ENCODE measurements at places on chromosomes 1 and 21.
A peak's percentile ranks its signal among the peaks of the same experiment; 100 is the strongest.

- DNase-seq, result no peak
These were observed 5.4 kb downstream of the NUAK2 start for GRCh38 chr1:205316161-205316566.

DNA sequence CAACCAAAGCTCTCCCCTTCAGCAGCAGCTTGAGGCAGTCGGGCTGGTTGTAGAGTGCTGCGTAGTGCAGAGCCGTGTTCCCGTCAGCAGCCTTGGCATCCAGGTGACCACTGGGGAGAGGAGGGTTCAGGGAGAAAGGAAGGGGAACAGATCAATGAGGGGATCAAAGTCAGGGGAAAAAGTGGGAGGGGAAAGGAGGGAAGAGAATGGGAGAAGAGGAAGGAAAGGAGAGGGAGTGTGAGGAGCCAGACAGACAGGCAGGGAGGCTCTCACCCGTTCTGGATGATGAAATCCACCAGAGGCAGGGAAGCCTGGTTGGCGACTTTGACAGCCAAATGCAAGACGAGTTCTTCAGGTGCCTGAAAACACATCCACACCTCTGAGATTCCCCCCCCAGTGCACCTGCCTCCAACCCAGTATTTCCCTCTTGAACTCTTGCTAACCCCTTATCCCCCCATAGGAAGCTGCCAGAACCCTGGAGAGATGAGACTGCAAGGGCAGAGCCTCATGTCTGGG, 9.8 kb upstream of the TCEA3 start:
- no peak for DNase-seq

DNA sequence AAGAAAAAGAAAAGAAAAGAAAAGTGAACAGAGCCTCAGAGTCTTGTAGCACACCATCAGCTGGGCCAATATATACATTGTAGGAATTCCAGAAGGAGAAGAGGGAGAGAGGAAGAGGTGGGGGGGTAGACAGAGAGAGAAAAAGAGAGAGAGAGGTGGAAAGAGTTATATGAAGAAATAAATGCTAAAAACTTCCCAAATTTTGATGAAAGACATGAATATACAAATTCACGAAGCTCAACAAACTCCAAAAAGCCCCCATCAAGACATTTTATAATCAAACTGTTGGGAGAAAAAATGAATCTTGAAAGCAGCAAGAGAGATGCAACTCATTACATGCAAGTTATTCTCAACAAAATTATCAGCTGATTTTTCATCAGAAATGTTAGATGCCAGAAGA, 41.5 kb upstream of the TSHB start:
- no peak for DNase-seq

DNA sequence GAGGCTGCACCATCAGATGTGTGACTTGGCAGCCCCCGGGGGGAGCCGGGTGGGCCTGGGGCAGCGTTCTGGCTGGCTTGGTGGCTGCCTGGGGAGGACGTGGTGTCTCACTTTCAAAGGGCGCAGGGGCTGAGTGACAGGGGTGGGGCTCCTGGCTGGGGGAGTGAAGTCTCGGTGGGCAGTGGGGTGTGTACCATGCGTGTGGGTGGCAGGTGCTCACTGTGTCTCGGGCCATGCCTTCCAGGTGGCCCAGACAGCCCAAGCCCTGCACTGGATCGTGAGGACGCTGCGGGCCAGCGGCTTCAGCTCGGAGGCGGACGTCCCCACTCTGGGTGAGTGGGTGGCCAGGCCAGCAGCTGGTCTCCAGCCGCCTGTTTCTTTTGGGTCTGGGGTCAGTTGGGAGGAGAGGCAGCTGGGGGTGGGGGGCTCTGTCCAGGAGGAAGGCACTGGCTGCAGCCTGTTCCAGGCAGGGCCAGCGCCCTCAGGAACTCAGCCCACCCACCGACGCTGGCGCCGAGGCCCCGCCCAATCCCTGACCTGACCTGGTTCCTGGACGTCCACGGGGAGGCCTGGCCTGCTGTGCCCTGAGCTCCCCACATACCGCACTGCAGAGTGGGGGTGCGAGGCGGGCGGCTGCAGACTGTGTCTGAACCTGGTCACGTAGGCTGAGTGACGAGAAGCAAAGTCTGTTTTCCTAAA, 30.6 kb upstream of the LRRC3 start:
- no peak for DNase-seq

GRCh38 chr1:13965770-13966398, 265.9 kb downstream of the PRDM2 start:
- DNase-seq, result no peak

GRCh38 chr1:226121049-226121586, 58.6 kb downstream of the H3-3A start:
- no peak for DNase-seq

GRCh38 chr1:76065270-76065669, 9.3 kb upstream of the ST6GALNAC3 start:
- DNase-seq, result no peak

DNA sequence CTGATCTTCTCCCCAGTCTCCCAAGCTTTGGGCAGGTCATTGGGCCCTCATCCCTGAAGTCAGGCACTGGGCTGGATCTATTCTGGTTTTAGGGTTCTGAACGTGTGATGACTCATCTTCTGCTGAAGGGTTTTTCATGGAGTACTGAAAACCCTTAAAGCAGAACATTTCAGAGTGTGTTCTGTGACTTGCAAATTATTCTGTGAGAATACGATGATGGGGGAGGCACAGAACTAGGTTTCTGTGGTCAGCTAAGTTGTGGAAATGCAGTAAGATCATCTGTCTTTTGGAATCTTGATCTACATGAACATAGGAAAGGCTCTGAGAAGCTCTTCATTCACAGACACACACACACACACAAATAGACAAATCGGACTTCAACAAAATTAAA, 46.2 kb downstream of the NAV1 start:
- no peak for DNase-seq

GRCh38 chr1:44275991-44276405, 62.7 kb downstream of the DMAP1 start:
- DNase-seq, result no peak

GRCh38 chr21:29382030-29382654, 83.4 kb downstream of the BACH1 start:
- DNase-seq, result no peak

GRCh38 chr1:198529414-198529813, 11.1 kb downstream of the ATP6V1G3 start:
- no peak for DNase-seq

GRCh38 chr1:12552111-12552888, 65.7 kb downstream of the DHRS3 start:
- no peak for DNase-seq

DNA sequence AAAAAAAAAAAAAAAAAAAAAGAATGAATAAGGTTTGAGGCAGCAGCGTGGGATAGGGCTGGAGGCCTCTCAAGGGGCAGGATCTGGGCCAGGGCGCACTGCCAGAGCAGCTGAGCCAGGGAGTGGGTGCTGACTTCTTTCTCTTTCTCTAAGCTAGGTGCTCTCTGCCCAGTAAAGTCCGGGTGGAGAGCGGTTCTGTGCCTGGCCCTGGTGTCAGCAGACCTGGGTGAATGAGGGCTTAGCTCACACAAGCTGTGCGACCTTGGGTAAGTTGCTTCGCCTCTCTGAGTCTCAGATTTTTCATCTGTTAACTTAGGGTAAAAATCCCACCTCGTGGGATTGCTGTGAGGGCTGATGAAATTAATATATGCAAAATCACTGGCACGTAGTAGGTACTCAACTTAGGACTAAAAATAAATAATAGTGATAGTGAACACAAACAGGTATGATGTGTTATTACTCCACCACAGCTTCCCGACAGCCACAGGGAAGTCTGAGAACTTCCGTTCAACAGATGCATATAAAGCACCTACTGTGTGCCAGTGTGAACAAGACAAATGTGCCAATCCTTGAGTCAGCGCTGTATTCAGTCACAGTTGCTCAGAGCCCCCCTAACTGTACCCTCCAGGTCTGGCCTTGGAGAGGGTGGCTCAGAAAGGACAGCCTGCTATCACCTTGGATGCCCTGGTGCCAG, 2.0 kb upstream of the FAM131C start:
- no peak for DNase-seq

- no peak for DNase-seq
These were observed 22.3 kb downstream of the THEM4 start for GRCh38 chr1:151887028-151887427.

DNA sequence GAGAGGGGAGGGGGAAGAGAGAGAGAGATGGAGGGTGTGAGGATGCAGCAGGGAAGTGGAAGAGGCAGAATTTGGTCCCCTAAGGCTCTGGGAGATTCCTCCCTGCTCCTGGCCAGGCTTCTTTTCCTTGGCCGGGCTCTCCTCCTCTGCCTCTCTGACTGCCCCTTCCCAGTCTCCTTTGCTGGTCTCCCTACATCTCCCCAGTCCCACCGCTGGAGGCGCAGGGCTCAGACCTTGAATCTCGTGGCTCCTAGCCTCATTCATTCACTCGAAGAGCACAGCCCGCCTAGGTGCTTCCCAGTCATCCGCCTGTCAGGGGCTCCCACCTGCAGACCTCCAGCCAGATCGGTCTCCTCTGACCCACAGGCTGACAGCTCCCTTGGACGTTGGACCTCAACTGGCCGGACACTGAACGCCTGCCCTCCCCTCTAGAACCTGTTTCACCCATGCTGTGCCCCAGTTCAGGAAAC, 76.5 kb downstream of the VWA5B1 start:
- no peak for DNase-seq

- no peak for DNase-seq
These were observed 1.4 kb downstream of the B3GALNT2 start for GRCh38 chr1:235502601-235503402.

- DNase-seq, result no peak
These were observed 28.1 kb upstream of the ZYG11A start for GRCh38 chr1:52814465-52814864.

DNA sequence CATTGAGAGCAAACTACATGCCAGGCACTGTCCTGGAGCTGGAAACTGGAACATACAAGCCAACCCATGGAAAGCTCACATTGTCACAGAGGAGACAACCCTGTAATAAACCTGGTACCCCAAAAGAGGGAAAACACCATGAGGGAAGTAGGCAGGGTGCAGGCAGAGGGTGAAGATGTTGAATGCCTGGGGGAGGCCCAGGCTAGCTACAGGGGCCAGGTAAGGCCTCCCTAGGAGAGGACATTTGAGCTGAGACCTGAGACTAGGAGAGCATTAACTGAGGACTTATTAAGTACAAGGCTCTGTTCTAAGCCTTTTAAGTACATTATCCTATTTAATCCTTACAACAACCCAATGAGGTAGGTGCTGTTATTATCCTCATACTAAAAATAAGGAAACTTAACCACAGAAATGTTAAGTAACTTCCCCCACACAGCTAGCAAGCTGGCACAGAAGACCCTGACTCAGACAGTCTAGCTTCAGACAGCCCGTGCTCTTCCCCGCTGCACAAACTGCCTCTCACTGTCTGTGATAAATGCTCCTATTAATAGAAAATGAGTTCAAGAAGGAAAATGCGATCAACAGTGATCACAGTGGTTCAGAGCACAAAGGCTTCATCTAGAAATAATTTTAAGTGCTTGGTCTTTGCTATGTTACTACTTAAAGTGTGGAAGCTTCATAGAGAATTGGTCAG, 41.8 kb downstream of the ZNF281 start:
- DNase-seq, result no peak

GRCh38 chr21:25638660-25639550, at the start of gene JAM2:
TSS of gene JAM2 (plus strand) at chr21:25639258. CDS start at chr21:25639822, 564 bp downstream.
- peak; percentile 48 for DNase-seq

DNA sequence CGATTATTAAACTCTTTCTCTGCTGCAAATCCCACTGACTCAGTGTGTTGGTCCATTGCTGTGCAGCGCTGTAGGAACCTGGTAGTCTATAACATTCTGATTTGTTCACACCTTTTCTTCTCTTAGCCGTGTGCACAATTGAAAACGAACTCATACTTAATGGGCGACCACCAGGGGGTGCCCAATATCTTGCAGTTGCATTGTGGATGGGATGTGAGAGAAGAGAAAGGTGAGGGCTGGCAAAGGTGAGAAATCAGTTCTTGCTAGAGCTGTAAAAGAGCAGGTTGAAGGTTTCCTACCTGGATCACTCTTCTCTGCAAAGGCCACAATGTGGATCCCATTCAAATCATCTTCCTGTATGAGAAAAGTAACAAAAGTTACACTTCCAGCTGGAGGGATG, 51.0 kb downstream of the CASQ2 start:
- peak; percentile 29 for DNase-seq

DNA sequence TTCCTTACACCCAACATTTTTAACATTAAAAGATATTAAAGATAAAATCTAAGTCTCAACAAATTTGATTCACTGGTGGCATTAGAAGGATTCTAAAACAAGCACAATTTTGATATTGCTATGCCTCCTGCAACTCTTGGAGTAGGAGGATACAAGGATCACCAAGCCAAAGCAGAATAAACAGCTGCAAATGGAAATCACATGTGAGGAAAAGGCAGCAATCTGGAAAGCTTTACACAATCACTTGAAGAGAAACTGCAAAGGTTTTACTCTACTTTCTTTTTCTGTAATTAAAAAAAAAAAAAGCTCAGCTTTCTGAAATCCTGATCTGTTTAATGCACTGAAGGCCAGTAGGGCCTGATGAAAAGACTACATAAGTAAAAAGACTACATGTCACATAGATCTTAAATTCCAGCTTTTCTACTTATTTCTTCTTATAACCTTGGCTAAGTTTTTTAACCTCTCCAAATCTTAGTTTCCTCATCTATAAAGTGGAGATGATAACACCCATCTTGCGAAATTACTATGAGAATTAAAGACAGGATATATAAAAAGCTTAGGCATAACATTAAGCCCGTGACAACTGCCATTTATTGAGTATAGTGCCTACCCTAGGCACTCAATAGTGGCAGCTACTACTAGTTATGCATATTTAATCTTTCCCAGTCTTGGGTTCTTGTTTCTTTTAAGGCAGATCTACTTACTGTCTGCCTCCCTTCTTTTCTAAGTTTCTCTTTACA, 73.5 kb downstream of the EPS15 start:
- DNase-seq, result no peak

GRCh38 chr1:91884459-91885212, 1.3 kb downstream of the TGFBR3 start:
- DNase-seq, result peak; percentile 47

GRCh38 chr1:186559601-186560116, 98.7 kb upstream of the PDC start:
- no peak for DNase-seq

DNA sequence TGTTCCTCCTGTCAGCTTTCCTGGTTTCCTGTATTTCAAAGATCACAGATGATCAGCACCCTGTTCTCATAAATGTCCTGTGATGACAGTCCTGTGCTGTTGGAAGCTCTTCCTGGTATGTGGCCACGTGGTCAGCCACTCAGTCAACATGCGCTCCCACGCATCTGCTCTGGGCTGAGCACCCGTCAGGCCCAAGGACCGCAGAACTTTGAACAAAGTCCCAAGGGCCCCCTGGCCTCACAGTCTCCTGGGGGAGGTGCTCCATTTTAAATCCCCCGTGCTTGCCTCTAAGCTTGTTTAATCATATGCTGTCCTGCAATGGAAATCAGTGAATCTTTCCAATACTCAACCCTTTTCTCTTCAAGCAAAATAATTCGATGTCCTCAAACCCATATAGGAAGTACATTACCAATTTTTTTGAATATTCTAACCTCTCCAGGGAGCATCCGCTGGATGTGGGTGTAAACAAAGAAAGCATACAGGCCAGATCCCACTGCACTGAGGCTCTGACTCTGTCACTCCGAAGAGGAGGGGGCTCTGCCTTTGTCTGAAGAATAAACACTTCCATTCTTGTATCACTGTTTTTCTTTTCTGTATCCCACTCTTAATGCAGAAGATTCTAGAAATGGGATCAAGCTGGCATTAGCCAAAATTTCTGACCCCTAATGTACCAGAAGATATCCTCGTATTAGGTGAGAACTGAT, 250.3 kb downstream of the SDCCAG8 start:
- no peak for DNase-seq

Measured in activated naive CD8-positive, alpha-beta T cell treated with anti-CD3 and anti-CD28 coated beads, Interleukin-2, amount 50 U/mL, for 24 hours (primary cell).